NCI-H446 (cell line): ENCODE measurements at places on chromosomes 5 and 9.

GRCh38 chr5:168411871-168412270 is 74.4 kb upstream of the RARS1 start:
- DNase-seq = no peak

GRCh38 chr5:158929552-158930218 is 170.0 kb downstream of the EBF1 start:
- DNase-seq = no peak

DNA sequence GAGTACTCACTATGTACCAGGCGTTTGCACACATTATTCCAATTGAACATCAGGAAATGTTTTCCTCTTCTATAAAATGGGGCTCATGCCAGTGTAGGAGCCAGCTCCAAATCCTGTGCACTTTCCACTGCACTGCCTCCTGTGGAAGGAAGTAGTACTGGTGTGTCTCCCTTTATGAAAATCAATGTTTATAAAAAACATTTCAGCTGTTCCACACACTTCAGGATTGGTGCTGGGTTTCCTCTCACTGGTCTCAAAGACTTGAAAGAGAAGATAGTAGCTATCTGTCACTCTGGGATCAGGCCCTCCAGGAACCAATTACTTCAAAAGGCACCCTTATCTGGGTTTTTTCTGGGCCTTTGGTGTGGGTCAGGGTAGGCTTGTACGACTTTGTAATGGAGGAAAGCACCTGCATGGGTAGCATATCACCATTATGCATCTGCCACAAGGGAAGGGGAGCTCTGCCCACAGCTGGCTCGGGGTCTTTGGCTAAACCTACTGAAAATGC is 32.5 kb downstream of the RAB14 start:
- no peak for DNase-seq

GRCh38 chr5:65391591-65391990 is 90.1 kb downstream of the ADAMTS6 start:
- no peak for DNase-seq

GRCh38 chr5:111553868-111554267 is 41.5 kb upstream of the STARD4 start:
- no peak for DNase-seq

GRCh38 chr5:149739371-149739770 is 9.3 kb downstream of the PPARGC1B start:
- DNase-seq = no peak

DNA sequence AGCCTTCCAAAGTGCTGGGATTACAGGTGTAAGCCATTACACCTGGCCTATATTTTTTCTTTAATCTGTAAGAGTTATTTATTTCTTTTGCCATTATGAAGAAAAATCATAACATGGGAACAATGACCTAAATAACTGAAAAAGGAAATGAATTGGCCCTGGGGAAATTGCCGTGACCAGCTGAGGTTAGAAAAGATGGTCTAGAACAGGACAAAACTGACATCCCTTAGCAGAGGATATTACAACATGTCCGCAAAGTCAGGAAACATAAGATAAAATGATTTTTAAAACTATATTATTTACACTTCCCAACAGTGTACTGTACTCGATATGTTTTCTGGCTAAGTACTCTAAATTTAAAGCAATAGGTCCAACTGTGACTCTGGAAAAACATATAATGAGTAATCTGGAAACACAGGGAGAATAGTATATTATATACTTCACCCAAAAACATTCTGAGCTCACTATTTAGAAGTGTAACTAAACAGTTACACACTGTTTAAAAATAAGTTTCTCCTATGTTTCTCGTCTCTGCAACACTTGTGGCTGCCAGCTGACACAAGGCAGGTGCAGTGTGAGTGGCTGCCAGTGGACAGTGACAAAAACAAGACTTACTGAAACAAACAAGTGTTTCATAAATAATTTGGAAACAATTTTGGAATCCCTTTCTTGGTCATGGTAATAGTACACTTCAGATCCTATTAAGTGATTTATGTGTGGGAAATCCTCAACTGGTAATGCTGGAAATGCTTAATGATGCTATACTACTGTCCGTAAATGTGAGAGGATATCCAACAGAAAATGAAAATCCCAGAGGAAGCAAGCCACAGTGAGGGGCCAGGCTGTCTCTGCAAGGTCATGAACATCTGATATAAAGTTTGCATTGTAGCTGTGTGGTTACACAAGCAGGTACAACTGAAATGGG is 69.1 kb downstream of the C9orf85 start:
- DNase-seq = no peak

DNA sequence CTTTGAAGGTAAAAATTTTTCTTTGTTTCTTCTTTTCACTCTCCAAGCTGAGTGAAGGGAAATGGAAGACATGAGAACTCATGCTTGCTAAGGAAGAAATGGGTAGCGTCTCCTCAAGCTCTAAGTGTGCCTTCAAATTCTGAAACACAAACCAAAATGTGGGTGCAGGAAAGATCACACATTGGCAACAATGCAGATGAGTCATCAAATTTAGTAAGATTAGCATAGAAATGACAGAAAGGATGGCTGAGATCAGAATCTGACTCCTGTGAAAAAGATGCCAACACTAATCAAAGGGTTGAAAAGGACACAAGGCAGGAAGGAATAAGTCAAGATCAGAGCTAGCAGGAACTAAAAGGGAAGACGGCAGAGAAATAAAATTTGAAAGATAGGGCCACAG is 61.1 kb upstream of the ZNF462 start:
- no peak for DNase-seq

DNA sequence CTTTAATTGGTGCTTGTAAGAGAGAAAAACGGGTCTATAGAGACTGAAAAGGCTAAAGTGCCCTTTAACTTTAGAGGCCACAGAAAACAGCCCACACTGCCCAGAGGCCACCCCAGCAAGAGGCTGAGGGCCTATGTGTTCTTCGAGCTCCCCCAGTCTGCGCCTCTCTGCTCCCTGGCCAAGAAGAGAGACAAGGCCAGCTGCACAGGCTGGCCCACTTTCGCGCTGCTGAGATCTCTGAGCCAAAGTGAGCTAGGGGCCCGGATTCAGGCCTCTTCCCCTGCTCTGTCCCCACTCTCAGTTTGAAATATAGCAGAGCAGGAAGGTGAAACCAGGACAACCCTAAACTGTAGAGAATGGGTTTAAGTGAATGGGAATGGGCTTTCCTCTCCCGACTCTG is 132.0 kb upstream of the TRIM32 start:
- DNase-seq = no peak

- DNase-seq = no peak
Observed at GRCh38 chr5:160237571-160238093, 8.3 kb downstream of the FABP6 start.

GRCh38 chr5:20832204-20833080 is 844.4 kb upstream of the CDH18 start:
- no peak for DNase-seq

DNA sequence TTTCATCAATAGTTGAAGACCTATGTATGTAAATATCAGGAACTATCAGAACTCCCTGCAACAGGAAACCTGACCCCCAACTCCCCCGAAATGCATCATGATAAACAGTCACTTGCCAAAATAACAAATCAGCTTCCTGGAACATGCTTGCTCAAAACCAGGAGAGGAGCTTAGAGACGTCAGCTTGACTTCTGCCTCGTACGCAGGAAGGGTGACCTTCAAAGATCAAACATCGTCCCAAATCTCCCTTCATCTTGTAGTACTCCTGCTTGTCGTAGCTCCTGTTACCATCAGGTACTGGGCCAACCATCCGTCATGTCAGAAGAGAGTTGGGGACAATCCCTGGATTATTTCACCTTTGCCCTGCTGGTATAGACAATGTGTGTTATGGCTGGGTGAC is 396.1 kb downstream of the GADD45G start:
- no peak for DNase-seq

- no peak for DNase-seq
Observed at GRCh38 chr5:128155776-128156175, 72.2 kb downstream of the SLC12A2 start.

DNA sequence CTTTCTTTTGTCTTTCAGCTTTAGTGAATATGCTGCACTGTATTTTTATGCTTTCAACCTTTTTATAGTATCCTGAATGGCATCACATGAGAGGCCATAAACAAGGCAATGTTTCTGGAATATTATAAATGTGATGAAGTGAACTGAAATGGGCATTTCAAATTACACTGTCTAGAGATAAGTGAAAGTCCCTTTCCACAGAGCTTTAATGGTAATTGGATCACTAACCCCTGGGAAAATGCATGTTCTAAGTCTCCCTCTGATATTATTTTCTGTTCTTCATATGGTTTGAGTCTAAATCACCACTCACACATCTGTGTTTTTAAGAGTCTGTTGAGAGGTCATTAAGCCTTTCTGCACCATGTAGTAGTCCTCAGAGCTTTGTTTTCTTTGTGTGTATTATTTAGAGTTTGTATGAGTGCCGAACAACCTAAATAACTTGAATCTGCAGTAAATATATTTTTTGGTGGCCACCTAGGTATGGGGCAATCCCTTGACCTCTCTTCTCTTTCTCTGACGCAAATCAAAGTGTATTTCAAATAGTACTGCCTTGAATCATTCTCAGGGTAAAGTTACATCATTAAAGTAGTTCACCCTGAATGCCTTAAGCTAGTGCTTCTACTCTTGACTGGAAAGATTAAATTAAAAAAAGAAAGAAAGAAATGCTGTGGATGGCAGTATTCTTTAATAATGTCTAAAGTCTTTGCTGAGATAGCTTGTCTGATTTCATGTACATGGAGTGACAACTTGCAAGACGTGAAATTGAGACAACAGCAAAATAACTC is 1931.0 kb upstream of the CDH6 start:
- no peak for DNase-seq

- no peak for DNase-seq
Observed at GRCh38 chr9:84818791-84819190, 149.3 kb downstream of the NTRK2 start.

DNA sequence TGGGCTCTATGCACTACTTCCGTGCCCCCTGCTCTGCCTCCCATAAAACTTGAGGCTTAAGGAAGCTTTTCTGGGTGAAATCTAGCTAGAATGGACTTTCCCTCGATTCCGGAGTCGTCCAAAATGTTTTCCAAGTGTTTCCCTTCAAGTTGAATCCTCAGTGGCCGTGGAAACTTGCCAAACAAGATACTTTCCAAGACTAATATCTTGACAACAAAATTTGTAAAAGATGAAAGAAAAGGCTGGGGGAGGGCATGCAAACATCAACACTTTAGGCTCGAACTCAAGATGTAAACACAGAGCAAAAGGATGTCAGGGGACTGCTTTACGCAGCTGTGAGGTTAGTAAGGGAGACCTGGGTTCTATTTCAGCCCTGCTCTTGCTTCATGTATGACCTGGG is 482.8 kb upstream of the KLF4 start:
- DNase-seq = no peak

DNA sequence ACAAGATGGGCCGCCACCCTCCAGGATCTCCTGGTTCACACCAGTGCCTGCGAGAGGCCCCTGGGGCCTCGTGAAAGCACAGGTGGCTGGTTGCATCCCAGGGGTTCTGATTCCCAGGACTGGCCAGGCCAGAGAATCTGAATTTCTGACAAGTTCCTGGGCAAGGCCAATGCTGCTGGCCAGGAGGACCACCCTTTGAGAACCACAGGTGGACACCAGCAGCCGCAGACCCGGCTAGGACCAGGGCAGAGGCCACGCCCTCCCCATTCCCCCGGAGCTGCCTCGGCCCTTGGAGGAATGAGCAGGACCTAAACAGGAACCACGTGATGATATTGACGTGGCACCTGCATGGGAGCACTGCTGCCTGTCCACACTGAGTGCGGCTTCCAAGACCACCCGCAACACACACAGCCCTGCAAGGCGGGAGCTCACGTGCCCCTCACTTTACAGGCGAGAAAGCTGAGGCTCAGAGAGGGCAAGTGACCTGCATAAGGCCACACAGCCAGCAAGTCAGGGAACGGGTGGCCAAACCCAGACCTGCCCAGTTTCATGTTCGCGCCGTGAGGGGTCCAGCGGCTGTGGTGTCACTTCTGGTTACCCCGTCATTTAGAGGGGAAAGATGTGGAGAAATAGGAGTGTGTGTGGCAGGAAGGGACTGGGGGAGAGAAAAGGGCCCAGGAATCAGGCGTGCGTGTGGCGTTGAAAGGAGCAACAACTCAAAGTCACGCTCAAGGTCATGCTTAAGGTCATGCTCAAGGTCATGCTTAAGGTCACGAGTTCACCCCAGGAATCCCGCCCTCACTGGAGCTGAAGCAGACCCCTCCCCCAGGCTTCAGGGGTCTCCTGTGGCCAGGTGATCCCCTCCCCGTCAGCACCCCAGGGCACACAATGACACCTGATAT is 105.9 kb upstream of the IER5L start:
- no peak for DNase-seq

GRCh38 chr5:80941496-80941895 is 18.7 kb upstream of the RASGRF2 start:
- DNase-seq = no peak

DNA sequence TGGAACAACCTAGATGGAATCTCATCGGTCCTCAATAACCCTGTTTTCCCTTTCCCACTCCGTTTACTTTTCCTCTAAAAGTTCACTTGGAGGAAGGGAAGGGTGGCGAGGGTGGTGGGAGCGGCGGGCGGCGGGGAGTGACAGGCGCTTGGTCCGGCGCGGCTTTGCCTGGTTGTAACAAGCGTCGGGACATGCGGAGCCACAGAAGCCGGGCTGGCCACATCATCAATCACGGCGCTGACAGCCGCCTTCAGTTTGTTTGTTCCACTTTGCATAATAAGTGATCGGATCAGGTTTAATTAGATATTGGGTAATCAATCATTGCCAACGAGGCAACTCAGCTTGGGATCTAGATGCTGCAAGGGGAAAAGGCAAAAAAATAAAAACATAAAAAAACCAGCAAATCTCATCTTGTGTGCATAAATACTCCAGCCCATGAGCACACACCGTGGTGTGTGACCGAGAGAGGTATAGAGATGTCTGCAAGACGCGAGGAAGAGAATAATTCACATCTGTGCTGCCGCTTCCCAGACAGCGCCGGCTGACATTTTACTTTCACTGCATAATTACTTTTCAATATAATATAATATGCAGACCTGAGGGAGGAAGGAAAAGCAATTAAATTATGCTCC is 396.2 kb upstream of the IRX4 start:
- DNase-seq = no peak

GRCh38 chr5:53069626-53070025 is 39.9 kb downstream of the MOCS2 start:
- no peak for DNase-seq
